ENCODE measurements at places on chromosomes 6 and 20. TPM values are rescaled to one million over a fixed set of nuclear protein-coding genes. Genes with fewer than 3 reads are reported as not detected.

Gene ROS1
- total RNA-seq, result under 0.01 TPM

Gene GHRH
- not detected for total RNA-seq

Gene POFUT1
- total RNA-seq, result 20.4 TPM

Gene TBP
- 11.0 TPM for total RNA-seq

Gene EFCAB8
- not detected for total RNA-seq

Gene HS3ST5
- under 0.01 TPM for total RNA-seq

Gene FAM83B
- total RNA-seq, result not detected

Gene TBXT
- not detected for total RNA-seq

Gene MYL9
- total RNA-seq, result 5.7 TPM

Gene EPPIN
- not detected for total RNA-seq

Gene BPIFB2
- not detected for total RNA-seq

Gene ENPP3
- total RNA-seq, result 1.0 TPM

Gene DLL1
- 13.6 TPM for total RNA-seq

Gene HLA-C
- total RNA-seq, result 56.9 TPM

Gene LRRN4
- total RNA-seq, result under 0.01 TPM

Gene TRIM10
- 2.1 TPM for total RNA-seq

Gene CDSN
- not detected for total RNA-seq

Gene TRAPPC3L
- 0.52 TPM for total RNA-seq

Gene TRMT6
- total RNA-seq, result 6.8 TPM

Gene SIRPB1
- total RNA-seq, result 3.7 TPM

Gene GNAS-AS1
- total RNA-seq, result 1.0 TPM

Gene GJA10
- total RNA-seq, result not detected

Gene TREML2
- total RNA-seq, result under 0.01 TPM

Gene THEMIS
- under 0.01 TPM for total RNA-seq

Gene ADGRB3
- total RNA-seq, result 3.1 TPM

Gene CNPY3
- total RNA-seq, result 9.4 TPM

Gene BMP6
- total RNA-seq, result 2.1 TPM
